ENCODE measurements at places on chromosomes 12 and 14.

- no peak for DNase-seq
Observed at GRCh38 chr12:80769553-80770140, 52.9 kb downstream of the MYF5 start.

DNA sequence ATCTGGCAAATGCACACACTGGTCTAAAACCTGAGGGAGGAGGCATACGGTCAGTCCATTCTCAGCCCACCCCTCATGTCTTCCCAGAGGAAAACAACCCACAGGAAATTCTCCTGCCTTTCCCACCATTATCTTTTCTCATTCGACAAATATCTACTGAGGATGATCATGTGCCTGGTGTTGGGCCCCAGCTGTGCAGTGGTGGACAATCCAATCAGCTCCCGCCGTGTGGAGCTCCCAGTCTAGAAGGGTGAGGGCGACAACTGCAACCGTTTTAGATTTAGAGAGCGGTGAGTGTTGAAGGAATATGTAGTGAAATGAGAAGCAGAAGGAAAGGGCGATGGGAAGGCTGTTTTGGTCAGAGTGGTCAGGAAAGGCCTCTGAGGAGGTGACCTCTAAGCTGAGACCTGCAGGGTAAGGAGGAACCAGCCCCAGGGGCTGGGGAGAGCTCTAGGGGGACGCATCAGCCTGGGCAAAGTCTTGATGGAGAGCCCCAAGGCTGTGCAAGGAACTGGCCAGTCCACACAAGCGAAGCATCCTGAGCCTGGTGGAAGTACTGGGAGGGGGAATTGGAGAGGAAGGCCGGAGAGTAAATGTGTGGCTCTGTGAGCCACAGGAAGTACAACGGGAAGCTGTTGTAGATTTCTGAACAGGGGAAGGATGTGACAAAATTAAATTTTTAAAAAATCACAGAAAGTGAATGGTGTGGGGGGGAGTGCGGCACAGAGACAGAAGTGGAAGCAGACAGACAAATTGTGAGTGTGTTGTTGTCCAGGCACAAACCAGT lies 192.8 kb downstream of the NTF3 start:
- no peak for DNase-seq

GRCh38 chr14:92224358-92224954 lies 98.5 kb upstream of the SLC24A4 start:
- DNase-seq, result no peak

DNA sequence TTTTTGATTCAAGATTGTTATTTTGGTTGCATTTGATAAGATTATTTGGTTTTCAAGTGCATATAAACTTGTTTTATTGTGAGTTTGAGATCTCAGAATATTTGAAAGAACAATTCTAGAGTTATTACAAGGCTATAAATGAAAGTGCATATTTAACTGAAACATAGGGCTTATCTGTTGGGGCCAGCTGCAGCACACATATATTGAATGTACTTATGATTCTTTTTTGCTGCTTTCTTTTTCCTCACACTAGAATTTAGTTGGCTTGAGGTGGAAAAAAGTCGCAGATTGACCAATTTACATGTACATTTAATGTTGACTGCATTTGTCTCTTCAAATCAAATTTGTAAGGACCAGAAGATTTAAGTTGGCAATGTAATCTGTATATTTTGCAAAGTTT lies 88.0 kb downstream of the PCNX1 start:
- no peak for DNase-seq

DNA sequence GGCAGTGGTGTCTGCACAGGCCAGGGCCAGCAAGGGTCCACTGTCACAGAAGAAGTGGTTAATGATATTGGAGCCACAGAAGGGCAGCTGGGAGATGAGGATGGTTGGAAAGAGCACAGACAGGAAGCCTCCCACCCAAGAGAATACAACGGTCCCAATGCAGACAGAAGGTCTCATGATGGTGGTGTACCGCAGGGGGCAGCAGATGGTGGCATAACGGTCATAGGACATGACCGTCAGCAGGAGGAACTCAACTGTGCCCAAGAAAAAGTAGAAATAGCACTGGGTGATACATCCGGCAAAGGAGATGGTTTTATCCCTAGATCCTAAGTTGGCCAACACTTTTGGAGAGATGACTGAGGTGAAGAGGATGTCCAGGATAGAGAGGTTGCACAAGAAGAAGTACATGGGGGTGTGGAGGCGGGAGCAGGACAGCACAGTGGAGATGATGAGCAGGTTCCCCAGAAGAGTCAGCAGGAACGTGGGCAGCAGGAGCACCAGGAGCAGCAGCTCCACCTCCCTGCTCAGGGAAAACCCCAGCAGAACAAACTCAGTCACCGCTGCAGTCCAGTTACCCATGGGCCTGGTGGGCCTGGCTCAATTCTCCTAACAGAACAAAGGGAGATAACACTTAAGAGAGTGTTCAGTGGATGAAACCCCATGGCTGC lies 9.8 kb downstream of the OR6J1 start:
- no peak for DNase-seq

GRCh38 chr12:56574210-56574609 lies 52.6 kb downstream of the RBMS2 start:
- DNase-seq, result no peak

DNA sequence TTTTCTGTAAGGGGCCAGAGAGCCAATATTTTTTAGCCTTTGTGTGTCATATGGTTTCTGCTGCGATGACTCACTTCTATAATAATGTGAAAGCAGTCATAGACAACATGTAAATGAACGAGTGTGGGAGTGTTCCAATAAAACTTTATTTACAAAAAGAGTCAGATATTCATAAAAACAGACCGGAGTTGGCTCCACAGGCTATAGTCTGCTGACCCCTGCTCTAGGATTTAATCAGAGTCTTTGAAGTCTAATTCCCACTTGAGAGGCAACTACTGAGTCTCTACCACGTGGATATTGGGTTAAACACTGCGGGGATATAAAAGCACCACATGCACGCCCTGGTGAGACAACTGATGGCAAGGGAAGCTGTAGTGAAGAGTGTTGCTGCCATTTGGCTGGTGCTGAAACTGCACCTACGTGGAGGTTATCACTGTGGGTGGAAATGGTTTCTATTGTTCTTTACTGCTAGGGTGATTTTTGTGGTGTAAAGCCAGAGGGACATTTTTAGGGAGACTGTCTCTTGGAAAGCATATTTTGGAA lies 3.6 kb upstream of the NINJ2 start:
- DNase-seq, result peak; percentile 70

- no peak for DNase-seq
Observed at GRCh38 chr14:96245710-96246538, 10.1 kb upstream of the BDKRB1 start.

DNA sequence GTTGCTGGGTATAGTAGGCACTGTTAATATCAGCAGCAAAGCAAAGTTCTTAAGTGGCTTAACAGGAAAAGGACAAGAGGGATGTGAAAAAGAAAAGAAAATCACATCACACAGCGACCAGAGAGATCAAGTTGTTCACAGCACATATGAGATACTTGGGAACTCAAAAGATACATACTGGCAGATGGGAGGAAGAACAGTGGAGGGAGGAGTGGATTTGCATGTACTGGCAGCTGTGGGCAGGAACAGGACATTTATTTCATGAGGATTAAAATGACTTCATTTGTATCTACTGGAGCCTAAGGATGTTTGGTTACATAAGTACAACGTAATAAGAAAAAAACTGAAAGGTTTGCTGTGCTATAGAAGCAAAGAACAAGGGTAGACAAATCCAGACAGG lies 136.5 kb upstream of the IFNG-AS1 start:
- no peak for DNase-seq

- no peak for DNase-seq
Observed at GRCh38 chr14:22522466-22522957, 66.5 kb downstream of the DAD1 start.

GRCh38 chr12:102848832-102849231 lies 68.2 kb downstream of the PAH start:
- no peak for DNase-seq

DNA sequence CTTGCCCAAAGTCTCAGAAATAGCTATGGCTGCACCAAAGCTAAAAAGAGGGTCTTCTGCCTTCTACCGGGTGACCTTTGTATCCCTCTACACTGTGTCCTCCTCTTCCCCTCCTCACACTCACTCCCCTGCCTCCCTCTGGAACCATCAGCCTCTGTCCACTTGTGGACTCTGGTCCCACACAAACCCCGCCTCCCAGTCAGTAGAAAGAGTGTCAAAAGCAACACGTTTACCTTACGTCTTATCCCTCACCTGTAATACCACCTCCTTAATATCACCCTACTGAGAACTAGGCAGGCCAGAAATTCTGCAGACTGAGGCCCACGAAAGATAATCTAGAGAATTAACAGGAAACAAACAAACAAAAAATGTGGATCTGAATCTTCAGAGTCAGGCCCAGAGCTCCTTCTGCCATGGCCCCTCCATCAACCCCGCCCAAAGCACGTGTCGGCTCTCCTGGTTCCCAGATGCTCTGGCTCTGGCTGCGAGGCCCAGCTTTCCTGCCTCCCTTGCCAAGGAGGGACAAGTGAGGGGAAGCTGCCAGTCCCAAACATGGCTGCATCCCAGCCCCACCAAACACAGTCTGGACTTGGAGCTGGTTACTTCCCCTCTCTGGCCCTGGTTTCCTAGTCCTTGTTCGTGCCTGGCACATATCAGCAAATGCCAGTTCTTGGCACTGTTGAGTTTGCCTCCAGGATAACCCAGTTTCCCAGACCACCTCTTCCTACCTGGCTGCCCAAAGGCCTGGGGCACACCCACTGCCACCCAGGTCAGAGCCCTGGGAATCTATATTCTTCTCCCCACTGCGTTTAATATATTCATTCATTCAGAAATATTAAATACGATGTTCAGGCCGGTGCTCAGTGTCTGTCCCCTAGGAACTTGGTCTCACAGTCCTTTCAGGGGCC lies 2.7 kb downstream of the ACTN1 start:
- no peak for DNase-seq
